ENCODE measurements at places on chromosomes 2 and 18.

GRCh38 chr2:240810199-240810598, 9.8 kb downstream of the KIF1A start:
- no peaks in the 10 kb centered on the region for H3K4me1 ChIP-seq
- no peak for DNase-seq
- H3K27me3 ChIP-seq, result no peaks in the 10 kb centered on the region
- H3K27ac ChIP-seq, result no peak overlapping the region
- no peak overlapping the region for H3K4me3 ChIP-seq

- H3K27ac ChIP-seq, result no peak overlapping the region
- H3K27me3 ChIP-seq, result no peaks in the 10 kb centered on the region
- H3K4me1 ChIP-seq, result no peaks in the 10 kb centered on the region
- no peaks in the 10 kb centered on the region for H3K36me3 ChIP-seq
- H3K4me3 ChIP-seq, result no peak overlapping the region
- DNase-seq, result no peak
Observed at GRCh38 chr2:53632126-53632460, 135.5 kb upstream of the CHAC2 start.

DNA sequence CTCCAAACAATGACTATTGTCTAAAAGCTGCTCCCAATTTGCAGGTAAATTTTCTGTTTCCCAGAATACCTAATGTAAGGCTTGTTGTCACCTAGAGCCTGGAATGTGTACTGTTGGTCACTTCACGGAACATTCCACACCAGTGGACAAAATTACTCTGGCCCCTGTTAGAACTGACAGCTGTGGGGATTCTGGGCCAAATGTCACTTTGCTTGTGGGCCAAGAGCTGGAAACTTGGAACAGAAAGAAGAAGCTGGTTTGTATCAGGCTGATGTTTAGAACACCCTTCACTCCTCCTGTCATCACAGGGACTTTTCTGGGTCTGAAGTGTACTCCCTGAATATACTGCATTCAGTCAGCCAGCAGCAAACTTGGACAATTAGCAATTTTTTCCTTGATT, 495.6 kb upstream of the SYT4 start:
- H3K27me3 ChIP-seq, result no peaks in the 10 kb centered on the region
- no peaks in the 10 kb centered on the region for H3K36me3 ChIP-seq
- H3K27ac ChIP-seq, result no peak overlapping the region
- H3K4me1 ChIP-seq, result no peaks in the 10 kb centered on the region

- H3K4me1 ChIP-seq, result no peaks in the 10 kb centered on the region
- DNase-seq, result no peak
- no peak overlapping the region for H3K4me3 ChIP-seq
- H3K27ac ChIP-seq, result no peak overlapping the region
- H3K36me3 ChIP-seq, result no peaks in the 10 kb centered on the region
Observed at GRCh38 chr2:158378926-158379325, 77.6 kb downstream of the CCDC148 start.

DNA sequence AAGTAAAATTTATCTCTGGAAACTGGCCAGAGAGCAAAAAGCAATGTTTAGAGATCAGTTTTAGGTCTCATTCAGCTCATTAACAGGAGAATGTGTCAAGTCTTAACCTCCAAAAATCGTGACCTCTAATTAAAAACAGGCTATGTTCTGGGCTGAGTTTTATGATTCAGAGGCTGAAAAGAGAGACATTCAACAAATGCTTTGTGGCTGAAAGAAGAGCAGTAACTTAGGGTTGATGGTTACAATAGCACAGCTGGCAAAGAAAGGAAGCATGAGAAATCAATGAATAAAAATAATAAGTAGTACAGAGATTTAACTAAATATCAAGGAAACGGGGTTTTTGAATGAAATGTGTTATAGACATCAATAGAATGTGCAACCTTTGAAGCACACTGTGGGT, 13.1 kb downstream of the TGIF1 start:
- peaks cover 51% of the 10 kb centered on the region for H3K4me1 ChIP-seq
- H3K36me3 ChIP-seq, result peaks cover 13% of the 10 kb centered on the region
- H3K4me3 ChIP-seq, result no peak overlapping the region
- DNase-seq, result peak; percentile 46
- H3K27me3 ChIP-seq, result no peaks in the 10 kb centered on the region
